ENCODE measurements at places on chromosomes 4 and X. TPM values are rescaled to one million over a fixed set of nuclear protein-coding genes. Genes with fewer than 3 reads are reported as not detected.

APOOL gene
- total RNA-seq = 21.2 TPM

- no peak for DNase-seq
Measured at GRCh38 chrX:69128588-69128987, 36.7 kb downstream of the PJA1 start.

DNA sequence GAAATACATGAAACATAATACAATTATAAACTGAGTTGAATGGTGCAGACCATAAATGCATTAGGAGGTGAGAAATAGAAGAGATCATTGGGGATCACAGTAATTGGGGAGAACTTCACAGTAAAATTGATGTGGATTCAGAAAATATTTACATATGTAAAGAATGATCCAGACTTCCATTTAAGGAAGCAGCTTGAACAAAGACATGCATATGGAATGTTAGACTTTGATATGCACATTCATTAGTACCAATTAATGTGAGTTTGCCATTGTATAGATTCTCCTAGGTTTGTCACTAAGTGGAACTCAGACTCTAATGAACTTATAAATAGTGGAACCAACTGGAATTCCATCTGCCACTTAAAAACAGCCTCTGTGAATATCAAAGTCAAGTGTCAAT lies 235.6 kb downstream of the PARM1 start:
- no peak for DNase-seq

DNA sequence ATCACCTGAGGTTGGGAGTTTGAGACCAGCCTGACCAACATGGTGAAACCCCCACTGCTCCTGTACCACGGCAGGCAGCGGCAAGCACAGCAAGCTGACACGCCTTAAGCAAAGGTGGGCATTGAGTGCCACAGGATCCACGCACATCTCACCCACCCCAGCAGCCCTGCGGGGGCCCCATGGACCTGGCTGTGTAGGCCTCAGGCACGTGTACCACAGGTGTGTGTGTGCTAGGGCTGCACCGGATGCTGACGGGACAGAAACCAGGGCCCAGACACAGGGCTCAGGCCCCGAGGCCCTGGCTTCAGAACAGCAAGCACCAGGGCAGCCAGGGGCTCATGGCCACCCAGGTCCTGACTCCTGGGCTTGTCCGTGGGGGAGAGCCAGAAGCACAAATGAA lies 46.8 kb downstream of the GAK start:
- no peak for DNase-seq

DNA sequence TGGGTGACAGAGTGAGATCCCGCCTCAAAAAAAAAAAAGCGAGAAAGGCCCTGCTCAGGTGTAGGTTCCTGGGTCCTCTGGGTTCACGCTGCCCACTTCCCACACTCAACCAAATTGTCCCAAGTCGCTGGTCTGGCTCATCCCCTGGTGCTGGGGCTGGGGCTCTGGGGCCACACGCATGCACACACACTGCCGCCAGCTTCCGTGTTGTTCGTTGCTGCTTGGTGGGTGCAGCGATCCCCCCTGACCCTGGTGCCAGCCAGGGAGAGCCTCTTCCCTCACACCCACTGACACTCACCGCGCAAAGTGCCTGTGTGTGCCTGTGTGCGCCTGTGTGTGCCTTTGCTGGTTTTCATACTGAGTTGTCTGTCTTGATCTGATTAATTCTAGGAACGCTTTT lies 124.1 kb upstream of the NKX1-1 start:
- no peak for DNase-seq

- no peak for DNase-seq
Measured at GRCh38 chrX:26254436-26254835, 38.5 kb downstream of the MAGEB5 start.
